ENCODE measurements at places on chromosomes 16 and 17.

GRCh38 chr17:39625198-39625785 lies 1.5 kb upstream of the PPP1R1B start:
- no peak for DNase-seq

GRCh38 chr16:84791088-84791487 lies 28.7 kb upstream of the CRISPLD2 start:
- no peak for DNase-seq

DNA sequence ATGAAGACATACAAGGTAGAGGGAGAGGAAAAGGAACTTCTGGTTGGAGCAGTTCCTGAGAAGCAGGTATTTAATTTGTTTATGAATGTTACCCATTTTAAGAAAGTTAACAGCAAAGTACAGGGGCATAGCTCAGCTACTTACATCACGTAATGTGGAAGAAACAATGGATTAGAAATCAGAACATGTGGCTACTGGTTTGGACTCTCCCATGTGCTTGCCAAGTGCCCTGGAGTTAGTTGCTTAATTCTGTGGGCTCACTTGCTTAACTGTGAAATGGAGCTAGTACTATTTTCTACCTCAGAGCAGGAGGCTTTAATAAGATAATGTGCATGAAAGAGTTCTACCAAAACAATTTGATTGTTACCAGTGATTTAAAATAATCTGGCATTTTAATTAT lies 27.3 kb downstream of the RSPRY1 start:
- DNase-seq, result no peak

GRCh38 chr17:75457047-75457654 lies 716 bp downstream of the TMEM94 start:
- no peak for DNase-seq

DNA sequence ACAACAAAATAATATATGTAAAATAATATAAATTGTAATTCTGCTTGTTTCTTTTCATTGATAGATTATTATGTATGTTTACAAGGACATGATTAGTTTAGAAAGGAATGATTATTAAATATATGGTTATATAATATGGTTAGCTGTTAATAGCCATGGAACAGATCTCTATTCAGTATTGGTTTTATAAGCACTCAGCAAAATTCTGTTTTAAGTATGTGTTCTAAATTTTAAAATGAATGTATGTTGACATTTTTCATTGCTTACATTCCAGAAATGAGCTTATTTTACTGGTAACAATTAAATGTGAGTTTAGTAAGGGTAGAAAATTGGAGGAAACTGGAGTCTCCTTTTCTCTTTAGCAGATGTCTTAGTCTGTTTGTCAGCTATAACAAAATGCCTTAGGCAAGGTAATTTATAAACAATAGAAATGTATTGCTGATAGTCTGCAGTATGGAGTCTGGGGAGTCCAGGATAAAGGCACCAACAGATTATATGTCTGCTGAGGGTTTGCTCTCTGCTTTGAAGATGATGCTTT lies 45.4 kb downstream of the NFAT5 start:
- no peak for DNase-seq

- no peak for DNase-seq
Observed at GRCh38 chr17:50902372-50903353, 36.5 kb upstream of the TOB1 start.

DNA sequence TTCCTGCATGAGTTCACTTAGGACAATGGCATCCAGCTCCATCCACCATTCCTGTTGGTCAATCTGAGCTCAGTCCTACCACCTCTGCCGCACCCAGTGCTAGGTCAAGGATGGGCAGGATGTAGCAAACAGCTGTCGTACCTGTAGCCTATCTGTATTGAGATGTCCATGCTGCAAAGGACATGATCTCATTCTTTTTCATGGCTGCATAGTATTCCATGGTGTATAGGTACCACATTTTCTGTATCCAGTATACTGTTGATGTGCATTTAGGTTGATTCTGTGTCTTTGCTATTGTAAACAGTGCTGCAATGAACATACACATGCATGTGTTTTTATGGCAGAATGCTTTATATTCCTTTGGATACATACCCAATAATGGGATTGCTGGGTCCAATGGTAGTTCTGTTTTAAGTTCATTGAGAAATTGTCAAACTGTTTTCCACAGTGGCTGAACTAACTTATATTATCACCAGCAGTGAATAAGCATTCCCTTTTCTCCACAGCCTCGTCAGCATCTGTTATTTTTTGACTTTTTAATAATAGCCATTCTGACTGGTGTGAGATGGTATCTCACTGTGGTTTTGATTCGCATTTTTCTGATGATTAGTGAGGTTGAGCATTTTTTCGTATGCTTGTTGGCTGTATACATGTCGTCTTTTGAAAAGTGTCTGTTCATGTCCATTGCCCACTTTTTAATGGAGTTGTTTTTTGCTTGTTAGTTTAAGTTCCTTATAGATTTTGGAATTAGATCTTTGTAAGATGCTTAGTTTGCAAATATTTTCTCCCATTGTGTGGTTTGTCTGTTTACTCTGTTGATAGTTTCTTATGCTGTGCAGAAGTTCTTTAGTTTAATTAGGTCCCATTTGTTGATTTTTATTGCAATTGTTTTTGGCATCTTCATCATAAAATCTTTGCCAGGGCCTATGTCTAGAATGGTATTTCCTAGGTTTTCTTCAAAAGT lies 7.2 kb upstream of the MRTFB start:
- no peak for DNase-seq

DNA sequence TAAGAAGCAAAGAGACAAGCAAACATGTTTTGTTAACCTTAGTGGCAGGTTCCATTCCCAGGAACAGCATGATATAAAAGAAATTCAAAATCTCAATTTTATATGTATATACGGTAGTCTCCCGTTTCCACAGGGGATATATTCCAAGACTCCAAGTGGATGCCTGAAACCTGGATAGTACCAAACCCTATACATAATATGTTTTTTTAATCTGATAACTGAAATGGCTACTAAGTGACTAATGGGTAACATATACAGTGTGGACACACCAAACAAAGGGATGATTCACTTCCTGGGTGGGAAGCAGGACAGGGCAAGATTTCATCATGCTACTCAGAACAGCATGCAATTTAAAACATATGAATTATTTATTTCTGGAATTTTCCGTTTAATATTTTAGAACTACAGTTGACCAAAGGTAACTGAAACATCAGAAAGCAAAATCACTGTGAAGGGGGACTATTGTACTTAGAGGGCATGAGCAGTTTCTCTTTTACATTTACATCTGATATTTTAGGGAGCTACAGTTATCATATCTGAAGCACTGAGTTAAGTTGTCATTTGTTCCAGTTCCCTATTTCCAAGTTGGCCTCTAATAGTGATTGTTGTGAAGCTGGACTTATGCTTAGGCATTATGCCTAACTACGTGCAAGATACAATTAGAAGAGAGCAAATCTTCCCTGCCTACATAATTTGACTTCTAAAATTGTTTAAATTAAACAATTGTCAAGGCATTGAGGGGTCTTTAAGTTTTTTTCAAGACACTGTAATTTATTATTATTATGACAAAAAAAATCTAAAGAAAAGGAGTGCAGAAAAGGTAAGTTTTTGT lies 34.1 kb upstream of the ABCA6 start:
- DNase-seq, result peak; percentile 47

DNA sequence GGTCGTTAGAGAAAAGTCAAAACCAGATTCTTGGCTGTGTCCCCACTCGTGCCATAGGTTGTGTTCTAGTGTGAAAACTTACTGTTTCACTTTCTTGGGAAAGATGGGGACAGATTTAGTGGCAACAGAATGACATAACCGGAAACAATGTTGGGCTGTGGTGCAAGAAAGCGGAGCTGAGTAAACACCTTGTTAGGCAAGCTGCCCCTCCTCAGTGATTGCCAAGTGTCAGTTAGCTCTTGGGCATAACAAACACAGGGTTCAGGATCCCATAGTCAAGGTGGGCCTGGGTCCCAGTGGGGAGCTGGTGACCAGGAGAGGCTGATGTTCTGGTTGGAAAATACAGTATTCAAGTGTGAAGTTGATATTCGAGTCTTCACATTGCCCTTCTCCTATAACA lies 15.4 kb downstream of the UBN1 start:
- DNase-seq, result no peak

DNA sequence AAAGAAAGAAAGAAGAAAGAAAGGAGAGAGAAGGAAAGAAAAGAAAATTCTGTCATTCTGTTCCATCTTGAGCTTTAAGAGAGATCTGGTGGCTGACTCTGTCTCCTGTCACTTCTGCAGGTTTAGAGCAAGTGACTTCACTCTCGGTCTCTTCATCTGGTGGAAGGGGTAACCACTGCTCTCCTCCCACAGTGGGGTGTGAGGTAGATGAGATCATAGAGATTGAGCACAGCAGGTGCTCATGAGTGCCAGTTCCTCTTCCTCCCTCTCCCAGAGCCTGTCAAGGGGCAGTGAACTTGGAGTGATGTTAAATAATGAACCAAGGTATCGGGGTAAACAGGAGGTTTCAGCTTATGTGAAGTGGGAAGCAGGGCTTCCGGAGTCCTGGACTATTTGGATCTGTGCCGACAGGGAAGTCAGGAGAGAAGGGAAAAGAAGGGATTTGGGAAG lies 47.7 kb downstream of the BEAN1 start:
- DNase-seq, result no peak

- DNase-seq, result no peak
Observed at GRCh38 chr17:4582101-4582501, 2.2 kb upstream of the SMTNL2 start.
